ENCODE measurements at places on chromosomes 7 and 10.

DNA sequence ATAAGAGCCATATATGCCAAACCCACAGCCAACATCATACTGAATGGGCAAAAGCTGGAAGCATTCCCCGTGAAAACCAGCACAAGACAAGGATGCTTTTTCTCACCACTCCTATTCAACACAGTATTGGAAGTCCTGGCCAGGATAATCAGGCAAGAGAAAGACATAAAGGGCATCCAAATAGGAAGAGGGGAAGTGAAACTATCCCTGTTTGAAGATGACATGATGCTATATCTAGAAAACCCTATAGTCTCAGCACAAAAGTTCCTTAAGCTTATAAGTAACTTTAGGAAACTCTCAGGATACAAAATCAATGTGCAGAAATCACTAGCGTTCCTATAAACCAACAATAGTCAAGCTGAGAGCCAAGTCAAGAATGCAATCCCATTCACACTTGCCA lies 23.8 kb upstream of the STARD3NL start:
- DNase-seq = no peak

GRCh38 chr7:30907527-30908267 lies 4.0 kb upstream of the AQP1 start:
- DNase-seq = peak; percentile 57

- no peak for DNase-seq
These were observed 36.1 kb upstream of the ZNF736 start for GRCh38 chr7:64277630-64278029.

DNA sequence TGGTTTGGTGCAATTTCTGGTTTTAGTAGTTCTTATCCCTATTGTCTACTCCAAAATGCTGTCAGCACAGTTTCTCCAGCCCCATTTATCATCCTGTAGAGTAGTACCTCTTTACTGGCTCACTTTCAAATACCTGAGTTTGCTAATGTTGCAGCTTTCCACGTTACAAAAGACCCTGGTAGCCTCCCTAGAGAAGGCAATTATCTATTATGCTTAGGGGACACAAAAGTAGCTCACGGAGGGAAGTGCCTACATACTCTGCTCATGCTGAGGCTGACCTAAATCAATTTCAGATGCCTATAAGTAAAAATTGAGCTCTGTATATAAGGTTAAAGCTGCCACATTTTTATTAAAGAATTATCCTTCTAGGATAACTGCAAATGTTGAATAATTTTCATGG lies 603.6 kb downstream of the CNTNAP2 start:
- no peak for DNase-seq

DNA sequence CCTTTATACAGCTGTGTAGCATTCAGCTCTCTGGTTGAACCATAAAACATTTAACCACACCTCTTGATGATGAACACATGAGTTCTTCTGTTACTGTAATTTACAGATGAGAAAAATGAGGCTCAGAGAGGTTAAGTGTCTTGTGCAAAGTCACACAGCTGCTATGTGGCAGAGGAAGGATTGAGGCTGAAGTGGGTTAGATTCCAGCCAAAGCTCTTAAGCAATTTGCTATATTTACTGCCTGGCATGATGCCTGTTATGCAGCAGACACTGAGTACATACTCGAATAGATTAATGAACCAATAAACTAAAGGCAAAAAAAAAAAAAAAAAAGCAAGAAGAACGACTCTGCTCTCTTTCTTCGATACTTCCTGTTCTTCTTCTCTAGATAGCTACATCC lies 35.7 kb downstream of the GFRA1 start:
- no peak for DNase-seq

GRCh38 chr10:3925184-3925583 lies 140.2 kb upstream of the KLF6 start:
- no peak for DNase-seq

GRCh38 chr10:113504423-113504822 lies 48.4 kb upstream of the HABP2 start:
- peak; percentile 38 for DNase-seq

DNA sequence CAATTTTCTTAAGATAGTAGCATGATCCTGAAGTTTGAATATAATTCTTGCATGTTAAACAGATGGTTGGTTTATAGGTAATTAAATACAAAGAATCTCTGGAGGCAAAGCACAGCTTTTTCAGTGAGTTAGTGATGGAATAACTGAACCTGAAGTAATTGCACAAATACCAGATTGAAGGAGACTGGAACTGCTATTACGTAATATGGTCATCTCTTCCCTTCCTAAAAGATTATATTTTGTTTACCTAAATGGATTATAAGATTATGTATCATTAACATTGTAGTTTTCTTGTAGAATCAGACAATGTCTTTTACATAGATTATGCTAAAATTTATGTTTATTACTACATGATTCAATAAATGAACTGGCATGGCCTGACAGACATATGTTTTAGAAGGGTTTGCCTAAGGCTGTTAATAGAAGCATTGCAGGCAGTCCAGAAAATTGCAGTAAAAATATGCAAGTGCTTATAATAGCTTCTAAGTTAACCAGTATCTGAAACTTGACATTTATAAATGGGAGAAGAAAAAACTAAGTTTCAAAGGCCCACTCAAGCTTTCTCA lies 35.8 kb upstream of the GPR37 start:
- no peak for DNase-seq

GRCh38 chr7:2542916-2543871 lies 12.1 kb downstream of the BRAT1 start:
- DNase-seq = no peak

GRCh38 chr10:77640167-77640566 lies 2.6 kb upstream of the KCNMA1 start:
- DNase-seq = no peak

- peak; percentile 63 for DNase-seq
These were observed 6.5 kb upstream of the DENND2A start for GRCh38 chr7:140646931-140647647.
